Non-pigmented ciliary epithelial cell (primary cell): ENCODE measurements at places on chromosomes 1 and 21.
A peak's percentile ranks its signal among the peaks of the same experiment; 100 is the strongest.

DNA sequence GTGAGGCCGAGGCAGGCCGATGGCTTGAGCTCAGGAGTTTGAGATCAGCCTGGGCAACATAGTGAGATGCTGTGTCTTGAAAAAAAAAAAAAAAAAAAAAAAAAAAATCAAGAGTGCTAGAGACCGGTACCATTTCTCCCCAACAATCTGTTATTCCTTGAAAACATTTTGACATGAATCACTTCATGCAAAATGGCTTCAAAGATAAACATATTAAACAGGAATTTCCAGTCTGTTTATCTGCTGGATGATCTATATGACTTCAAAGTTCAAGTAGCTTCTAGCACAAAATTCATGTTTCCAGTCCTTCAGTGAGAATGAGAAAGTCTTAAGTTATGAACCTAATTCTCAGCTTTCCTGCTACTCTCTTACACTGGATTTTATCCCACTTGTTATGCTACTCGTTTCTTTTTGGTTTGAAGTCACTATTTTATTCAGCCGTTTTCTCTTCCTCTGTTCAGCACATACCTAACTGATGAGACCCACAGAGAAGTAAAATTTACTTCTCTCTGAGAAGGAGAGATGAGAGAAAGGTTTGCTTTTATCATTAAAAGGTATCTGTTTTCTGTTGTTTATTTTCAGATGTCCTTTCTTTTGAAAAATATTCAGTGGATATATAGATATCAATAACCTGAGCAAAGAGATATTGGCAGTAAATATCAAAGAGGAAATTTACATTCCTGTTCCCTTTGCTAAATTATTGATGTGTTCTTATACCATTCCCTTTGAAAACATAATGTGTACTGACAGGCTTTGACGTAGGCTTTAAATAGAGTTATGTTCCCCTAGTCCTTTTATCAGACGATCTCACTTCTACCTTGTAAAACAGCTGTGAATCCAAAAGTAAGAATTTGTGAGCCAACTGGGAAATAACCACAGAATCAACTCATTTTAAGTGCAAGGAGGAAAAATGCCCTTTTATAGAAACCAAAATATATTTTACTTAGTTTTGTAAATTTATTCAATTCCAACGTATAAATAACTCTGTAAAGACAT is 38.2 kb downstream of the CD46 start:
- DNase-seq, result no peak

- no peak for DNase-seq
Observed at GRCh38 chr1:207398986-207399385, 55.1 kb upstream of the CR2 start.

- no peak for DNase-seq
Observed at GRCh38 chr1:160001440-160001839, 30.4 kb downstream of the PIGM start.

DNA sequence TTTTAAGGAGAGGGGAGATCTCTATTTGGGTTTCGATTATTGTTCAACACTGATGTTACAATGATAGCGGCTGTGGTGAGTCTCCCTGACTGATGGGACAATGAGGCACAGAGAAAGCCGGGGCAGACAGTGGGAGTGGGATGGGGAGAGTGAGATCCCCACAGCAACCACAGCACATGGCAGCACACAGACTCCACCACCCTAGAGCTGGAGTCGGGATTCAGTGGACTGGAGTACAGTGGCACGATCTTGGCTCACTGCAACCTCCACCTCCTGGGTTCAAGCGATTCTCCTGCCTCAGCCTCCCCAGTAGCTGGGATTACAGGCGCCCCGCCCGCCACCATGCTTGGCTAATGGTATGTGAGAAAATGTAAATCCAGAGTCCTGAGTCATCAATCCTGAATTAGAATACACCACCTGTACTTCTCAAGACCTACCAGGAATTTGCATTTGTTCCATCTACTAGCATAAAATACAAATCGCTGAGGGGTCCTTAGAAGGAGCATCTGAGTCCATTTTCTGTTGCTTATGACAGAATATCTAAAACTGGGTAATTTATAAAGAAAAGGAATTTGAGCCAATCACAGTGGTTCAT is 125.8 kb downstream of the TOMM20 start:
- no peak for DNase-seq

GRCh38 chr1:162710345-162710744 is 78.1 kb downstream of the DDR2 start:
- no peak for DNase-seq

- no peak for DNase-seq
Observed at GRCh38 chr1:34441259-34442069, 264.8 kb downstream of the C1orf94 start.

DNA sequence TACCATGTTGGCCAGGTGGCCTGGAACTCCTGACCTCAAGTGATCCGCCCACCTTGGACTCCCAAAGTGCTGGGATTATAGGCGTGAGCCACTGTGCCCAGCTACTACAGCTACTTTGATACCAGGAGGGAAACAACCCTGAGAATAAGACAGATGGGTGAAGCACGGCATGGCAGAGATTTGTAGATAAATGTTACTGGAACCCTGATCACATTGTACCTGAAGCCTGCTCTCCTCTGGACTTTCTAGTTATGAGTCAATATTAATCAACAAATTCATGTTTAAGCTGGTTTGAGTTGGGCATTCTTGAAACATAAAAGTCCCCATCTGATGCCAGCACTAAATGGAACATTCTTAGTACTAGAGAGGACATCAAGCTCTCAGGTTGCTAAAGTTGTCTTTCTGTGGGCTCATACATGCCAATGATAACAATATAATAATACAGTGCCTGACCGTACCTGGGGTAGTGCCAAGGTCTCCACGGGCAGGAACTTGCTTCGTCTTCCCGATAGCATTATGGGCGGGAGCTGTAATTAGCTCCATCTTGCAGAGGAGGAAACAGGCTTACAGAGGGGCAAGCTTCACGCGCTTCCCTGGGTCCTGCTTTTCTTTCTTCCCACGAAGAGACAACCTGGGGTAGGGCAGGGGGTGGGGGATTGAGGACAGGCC is 30.7 kb upstream of the SLC19A1 start:
- DNase-seq, result no peak

- no peak for DNase-seq
Observed at GRCh38 chr1:147625362-147625995, 44.8 kb downstream of the ACP6 start.

GRCh38 chr1:203704120-203704519 is 60.9 kb upstream of the LAX1 start:
- no peak for DNase-seq

- no peak for DNase-seq
Observed at GRCh38 chr1:162823771-162824525, 33.4 kb downstream of the HSD17B7 start.

GRCh38 chr1:183058851-183059502 is 35.8 kb downstream of the LAMC1 start:
- no peak for DNase-seq

GRCh38 chr1:58391056-58391455 is 155.5 kb downstream of the OMA1 start:
- DNase-seq, result no peak

DNA sequence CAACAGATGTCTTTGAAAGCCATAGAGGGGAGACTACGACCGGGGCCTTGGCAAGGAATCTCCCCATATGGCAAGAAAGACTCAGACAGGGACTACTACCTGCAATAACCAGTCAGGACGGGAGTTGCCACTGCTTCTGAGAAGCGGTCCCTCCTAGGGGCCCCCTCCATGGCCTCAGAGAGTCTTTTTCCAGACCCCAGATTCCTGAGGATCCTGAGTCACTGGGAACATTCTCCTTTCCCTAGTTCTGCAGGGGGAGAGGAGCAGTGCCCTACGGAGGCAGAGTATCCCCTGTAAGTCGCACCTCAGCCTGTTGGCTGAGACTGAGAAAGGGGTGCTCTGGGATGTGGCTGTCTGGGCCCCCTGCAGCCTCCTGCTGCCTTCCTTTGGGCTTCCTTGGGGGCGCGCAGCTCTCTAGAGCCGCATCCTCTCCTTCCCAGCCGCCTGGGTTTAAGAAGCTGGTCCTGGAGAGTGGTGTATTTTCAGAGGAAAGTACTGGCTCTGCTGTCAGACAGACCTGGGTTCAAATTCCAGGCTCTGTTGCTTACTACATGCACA is 7.8 kb downstream of the GLIS1 start:
- no peak for DNase-seq

- no peak for DNase-seq
Observed at GRCh38 chr1:40782371-40782956, 1.1 kb upstream of the KCNQ4 start.

DNA sequence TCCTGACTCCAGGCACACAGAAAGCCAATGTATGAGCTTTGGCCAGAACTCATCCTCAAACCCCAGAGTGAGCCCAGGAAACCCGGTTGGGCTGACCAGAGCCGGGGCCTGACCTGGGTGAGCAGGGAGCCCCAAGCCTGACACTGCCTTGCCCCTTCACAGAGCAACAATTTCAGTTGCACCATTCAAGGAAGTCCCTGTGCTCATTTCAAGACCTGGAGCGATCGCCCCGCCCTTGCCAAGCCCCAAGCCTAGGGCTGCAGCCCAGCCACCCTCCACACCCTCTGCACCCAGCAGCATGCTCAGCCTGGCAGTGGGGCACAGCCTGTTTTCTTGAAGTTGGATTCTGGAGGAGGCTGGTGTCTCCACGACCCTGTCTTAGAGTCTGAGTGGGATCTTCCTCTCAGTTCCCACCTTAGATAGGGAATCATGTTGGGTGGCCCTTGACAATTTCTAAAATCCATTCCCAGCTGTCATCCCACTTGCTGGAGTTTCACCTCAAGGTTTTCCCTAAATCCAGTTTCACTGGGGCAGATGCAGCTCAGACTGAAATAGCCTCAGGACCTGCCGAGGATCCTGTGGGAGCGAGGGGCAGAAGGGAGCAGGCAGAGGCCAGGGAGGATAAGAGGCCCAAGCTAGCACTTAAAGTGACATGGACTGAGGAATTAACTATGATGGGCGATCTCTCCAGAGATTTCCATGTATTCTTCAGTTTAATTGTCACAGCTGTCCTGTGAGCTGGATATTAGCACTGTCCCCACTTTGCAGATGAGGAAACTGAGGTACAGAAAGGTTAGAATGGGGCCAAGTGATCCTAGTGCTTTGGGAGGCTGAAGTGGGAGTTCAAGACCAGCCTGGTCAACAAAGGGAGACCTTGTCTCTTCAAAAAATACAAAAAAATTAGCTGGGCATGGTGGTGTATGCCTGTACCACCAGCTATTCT is 2.5 kb downstream of the NBL1 start:
- no peak for DNase-seq

GRCh38 chr1:153957744-153958110 is 685 bp downstream of the CRTC2 start:
- no peak for DNase-seq

GRCh38 chr1:184051138-184051484 is 419 bp upstream of the TSEN15 start:
- no peak for DNase-seq

- DNase-seq, result no peak
Observed at GRCh38 chr1:29195881-29196291, 14.2 kb upstream of the SRSF4 start.

DNA sequence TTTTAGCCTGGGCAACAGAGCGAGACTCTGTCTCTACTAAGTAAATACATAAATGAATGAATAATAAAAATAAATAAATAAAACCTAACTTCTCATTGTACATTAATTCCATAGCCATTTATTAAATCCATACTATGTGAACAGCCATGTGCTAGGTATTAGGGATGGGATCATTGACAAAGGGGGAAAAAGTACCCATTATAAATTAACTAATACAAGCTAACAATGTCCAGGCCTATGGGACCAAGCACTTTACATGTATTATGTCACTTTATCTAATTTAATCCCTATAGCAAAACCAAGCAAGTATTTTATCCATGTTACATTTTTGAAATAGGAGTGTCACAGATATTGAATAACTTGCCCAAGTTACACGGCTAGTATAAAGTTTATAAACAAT is 2.6 kb upstream of the CDC7 start:
- no peak for DNase-seq

DNA sequence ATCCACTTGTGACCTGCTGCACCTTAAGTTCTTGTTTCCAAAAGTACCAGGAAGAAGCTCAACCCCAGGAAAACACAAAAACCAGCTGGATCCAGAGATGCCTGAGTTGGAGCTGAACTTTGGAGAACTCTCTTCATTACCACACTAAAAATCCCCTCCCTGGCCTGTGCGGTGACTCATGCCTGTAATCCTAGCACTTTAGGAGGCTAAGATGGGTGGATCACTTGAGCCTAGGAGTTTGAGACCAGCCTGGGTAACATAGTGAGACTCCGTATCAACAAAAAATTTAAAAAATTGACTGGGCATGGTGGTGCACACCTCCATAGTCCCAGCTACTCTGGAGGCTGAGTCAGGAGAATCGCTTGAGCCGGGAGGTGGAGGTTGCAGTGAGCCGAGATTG is 6.2 kb downstream of the MAP1LC3C start:
- DNase-seq, result peak; percentile 20

- no peak for DNase-seq
Observed at GRCh38 chr1:16167331-16168143, 11.7 kb upstream of the EPHA2 start.

GRCh38 chr1:51666478-51666877 is 49.6 kb downstream of the OSBPL9 start:
- DNase-seq, result peak; percentile 56

- no peak for DNase-seq
Observed at GRCh38 chr21:44983421-44984206, 43.8 kb downstream of the SLX9 start.

- DNase-seq, result no peak
Observed at GRCh38 chr21:14526836-14527695, 19.0 kb downstream of the SAMSN1 start.

- DNase-seq, result no peak
Observed at GRCh38 chr1:31799196-31799894, 16.5 kb downstream of the SPOCD1 start.

- DNase-seq, result no peak
Observed at GRCh38 chr1:18803851-18804250, 55.6 kb downstream of the TAS1R2 start.

- DNase-seq, result no peak
Observed at GRCh38 chr1:78003070-78003746, 1.5 kb upstream of the DNAJB4 start.

DNA sequence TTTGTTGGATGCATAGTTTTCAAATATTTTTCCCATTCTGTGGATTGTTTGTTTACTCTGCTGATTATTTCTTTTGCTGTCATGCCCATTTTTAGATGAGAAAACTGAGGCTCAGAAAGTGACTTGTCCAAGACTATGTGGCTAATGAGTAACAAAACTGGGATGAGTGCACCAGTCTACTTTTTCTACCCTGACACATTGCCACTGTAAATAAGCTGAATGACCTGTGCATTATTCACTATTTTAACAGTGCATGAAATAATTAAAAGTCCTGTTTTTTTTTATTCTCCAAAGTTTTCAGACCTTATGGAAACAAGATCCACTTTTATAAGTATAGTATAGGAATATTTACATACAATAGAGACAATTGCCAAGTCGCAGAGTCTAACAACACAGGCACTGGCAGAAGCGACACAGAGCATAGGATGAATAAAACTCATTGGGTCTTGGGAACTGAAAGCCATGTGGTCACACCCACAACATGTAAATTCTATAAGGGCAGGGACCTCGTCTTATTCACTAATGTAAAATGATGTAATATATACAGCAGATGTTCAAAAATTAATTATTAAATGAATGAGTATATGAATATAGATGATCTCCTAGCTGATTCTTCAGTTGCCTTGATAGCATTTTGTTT is 45.2 kb downstream of the HLX start:
- DNase-seq, result no peak
